Gastrocnemius medialis (tissue), 4 donors: ENCODE measurements at places on chromosomes 5 and 9. TPM values are rescaled to one million over a fixed set of nuclear protein-coding genes. Genes with fewer than 3 reads are reported as not detected.
A peak's percentile ranks its signal among the peaks of the same experiment; 100 is the strongest.

DNA sequence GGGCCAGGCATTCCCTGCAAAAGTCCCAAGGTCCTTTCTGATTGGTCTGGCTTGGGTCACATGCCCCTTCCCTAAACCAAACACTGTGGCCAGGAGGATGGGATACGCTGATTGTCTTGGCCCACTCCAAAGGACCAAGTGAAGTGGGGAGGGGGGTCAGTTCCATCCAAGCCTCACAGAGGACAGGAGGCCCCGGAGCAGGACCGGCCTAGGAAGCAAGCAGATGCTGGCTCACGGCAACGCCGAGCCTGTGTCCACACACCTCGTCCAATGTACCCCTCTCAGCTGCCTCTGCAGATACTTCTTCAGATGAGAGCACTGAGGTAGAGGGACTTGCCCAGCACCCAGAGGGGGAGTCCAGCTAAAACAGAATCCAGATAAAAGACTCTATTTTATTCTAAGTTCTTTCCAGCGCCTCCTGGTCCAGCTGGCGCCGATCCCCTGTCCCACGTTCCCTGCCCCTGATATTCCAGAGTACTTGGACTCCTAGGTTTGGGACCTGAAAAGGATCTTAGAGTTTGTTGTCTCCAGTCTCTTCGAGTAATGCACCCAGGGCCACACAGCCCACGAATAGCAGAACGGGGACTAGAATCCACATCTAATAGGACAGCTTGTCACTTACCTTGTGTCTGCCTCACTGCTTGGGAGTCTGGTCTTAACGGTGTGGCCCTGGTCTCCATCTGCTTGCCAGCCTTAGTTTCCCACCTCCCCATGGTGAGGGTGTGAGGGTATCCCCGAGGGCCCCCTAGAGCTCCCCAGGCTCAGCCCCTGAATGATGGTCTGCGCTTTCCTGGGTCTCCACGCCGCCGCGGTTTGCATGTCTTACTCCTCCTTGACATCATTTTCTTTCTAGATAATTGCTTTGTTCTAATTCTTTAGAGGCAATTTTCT lies 72.4 kb upstream of the UNC5A start:
- H3K4me3 ChIP-seq, result no peak overlapping the region
- H3K36me3 ChIP-seq, result no peaks in the 10 kb centered on the region
- no peak overlapping the region for H3K27ac ChIP-seq

DNA sequence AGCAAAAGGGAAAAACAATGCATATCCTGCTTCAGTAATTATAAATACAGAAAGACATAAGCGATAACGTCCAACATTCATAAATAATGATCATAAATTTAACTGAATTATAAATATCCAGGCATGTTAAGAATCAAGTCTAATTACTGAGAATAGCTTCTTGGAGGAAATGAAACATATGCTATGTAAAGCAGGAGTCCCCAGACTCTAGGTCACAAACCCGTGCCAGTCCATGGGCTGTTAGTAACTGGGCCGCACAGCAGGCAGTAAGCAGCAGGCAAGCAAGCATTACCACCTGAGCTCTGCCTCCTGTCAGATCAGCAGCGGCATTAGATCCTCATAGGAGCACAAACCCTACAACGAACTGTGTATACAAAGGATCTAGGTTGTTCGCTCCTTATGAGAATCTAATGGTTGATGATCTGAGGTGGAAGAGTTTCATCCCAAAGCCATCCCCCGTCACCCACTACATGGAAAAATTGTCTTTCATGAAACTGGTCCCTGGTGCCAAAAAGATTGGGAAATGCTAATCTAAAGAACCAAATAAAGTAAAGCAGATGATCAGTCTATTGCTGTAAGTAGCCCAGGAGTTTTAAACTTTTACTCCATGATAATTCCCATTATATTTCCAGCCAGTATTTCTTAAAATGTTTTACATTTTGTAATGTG lies 50.4 kb downstream of the CERT1 start:
- H3K4me1 ChIP-seq, result peaks cover 22% of the 10 kb centered on the region
- no peak overlapping the region for H3K4me3 ChIP-seq
- DNase-seq, result no peak
- H3K36me3 ChIP-seq, result no peaks in the 10 kb centered on the region
- H3K27ac ChIP-seq, result no peak overlapping the region

Gene PCYOX1L
- 1.1 TPM for total RNA-seq

- no peak overlapping the region for H3K27ac ChIP-seq
- DNase-seq, result no peak
- H3K4me3 ChIP-seq, result no peak overlapping the region
- H3K36me3 ChIP-seq, result no peaks in the 10 kb centered on the region
- H3K4me1 ChIP-seq, result peaks cover 5% of the 10 kb centered on the region
- H3K27me3 ChIP-seq, result no peaks in the 10 kb centered on the region
These were observed 69.6 kb downstream of the CHSY3 start for GRCh38 chr5:129973716-129974426.

Gene SPINK5
- 1.8 TPM for total RNA-seq

Gene C6
- 0.46 TPM for total RNA-seq

- H3K4me3 ChIP-seq, result no peak overlapping the region
- H3K4me1 ChIP-seq, result peaks cover 9% of the 10 kb centered on the region
- no peaks in the 10 kb centered on the region for H3K36me3 ChIP-seq
- H3K27ac ChIP-seq, result no peak overlapping the region
These were observed 18.1 kb upstream of the WWC1 start for GRCh38 chr5:168273056-168273980.

DNA sequence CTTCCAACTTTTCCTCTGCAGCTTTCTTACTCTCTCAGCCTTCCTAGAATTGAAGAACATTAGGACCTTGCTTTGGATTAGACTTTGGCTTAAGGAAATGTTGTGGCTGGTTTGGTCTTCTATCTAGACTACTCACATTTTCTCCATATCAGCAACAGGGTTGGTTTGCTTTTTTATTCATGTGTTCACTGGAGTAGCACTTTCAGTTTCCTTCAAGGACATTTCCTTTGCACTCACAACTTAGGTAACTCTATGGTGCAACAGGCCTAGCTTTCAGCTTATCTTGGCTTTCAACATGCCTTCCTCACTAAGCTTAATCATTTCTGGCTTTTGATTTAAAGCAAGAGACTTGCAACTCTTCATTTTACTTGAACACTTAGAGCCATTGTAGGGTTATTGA lies 153.1 kb downstream of the CCDC192 start:
- H3K36me3 ChIP-seq, result no peaks in the 10 kb centered on the region
- DNase-seq, result no peak
- H3K4me3 ChIP-seq, result no peak overlapping the region
- peaks cover 6% of the 10 kb centered on the region for H3K4me1 ChIP-seq
- no peaks in the 10 kb centered on the region for H3K27me3 ChIP-seq

GRCh38 chr5:152551061-152551460 lies 146.0 kb upstream of the NMUR2 start:
- H3K4me3 ChIP-seq, result no peak overlapping the region
- H3K4me1 ChIP-seq, result no peaks in the 10 kb centered on the region

Gene CCDC152
- 0.13 TPM for total RNA-seq

DNA sequence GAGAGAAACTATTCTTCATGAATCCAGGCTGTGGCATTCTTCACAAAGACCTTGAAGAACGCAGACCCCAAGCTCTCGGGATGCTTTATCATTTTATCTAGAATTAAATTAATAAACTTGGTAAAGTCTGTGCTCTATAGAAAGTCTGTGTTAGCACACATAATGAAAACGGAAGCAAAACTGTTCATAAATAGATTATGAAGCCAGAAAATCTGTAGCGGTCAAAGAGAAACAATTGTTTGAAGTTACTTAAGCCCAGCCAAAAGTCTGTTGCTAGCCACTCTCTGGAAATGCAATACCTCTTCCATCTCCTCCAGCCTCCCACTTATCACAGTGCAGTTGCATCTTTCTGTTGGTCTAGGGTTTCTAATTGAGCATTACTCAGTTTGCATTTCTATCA lies 375.9 kb downstream of the KIF4B start:
- no peaks in the 10 kb centered on the region for H3K4me1 ChIP-seq
- H3K36me3 ChIP-seq, result no peaks in the 10 kb centered on the region
- no peak for DNase-seq
- no peak overlapping the region for H3K27ac ChIP-seq
- no peak overlapping the region for H3K4me3 ChIP-seq

- no peak for DNase-seq
- no peak overlapping the region for H3K27ac ChIP-seq
- no peaks in the 10 kb centered on the region for H3K27me3 ChIP-seq
These were observed 140.8 kb downstream of the COL23A1 start for GRCh38 chr5:178449163-178450070.

- H3K4me3 ChIP-seq, result peak overlapping the region; percentile 96
- no peaks in the 10 kb centered on the region for H3K27me3 ChIP-seq
- DNase-seq, result peak; percentile 52
- peaks cover 20% of the 10 kb centered on the region for H3K36me3 ChIP-seq
These were observed 875 bp downstream of the TPM2 start for GRCh38 chr9:35688558-35689541.

- H3K36me3 ChIP-seq, result no peaks in the 10 kb centered on the region
- no peak overlapping the region for H3K27ac ChIP-seq
These were observed 16.7 kb downstream of the TCF7 start for GRCh38 chr5:134131165-134131564.

Gene ISL1
- not detected for total RNA-seq

Gene PRUNE2
- total RNA-seq, result 1.6 TPM

DNA sequence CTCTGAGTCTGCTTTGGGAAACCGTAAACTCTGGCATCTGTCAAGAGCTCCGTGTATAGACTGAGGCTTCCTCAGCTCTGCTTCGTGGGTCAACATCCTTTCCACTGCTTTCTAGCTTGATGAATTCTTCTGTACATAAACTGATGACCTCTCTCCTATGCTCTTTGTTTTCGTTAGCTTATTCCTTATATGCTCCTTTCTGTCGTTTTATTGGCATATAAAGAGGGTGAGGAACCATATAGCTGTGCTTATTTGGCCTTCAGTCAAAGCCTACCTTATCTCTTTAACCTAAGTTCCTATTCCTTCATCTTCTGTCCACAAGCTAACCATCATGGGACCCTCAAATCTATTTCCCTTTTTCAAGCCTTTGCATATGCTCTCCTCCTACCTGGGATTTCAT lies 39.4 kb upstream of the CARTPT start:
- DNase-seq, result no peak
- no peaks in the 10 kb centered on the region for H3K27me3 ChIP-seq
- H3K4me1 ChIP-seq, result no peaks in the 10 kb centered on the region
- H3K36me3 ChIP-seq, result no peaks in the 10 kb centered on the region
- no peak overlapping the region for H3K4me3 ChIP-seq

- no peak for DNase-seq
- no peaks in the 10 kb centered on the region for H3K27me3 ChIP-seq
These were observed 63.7 kb downstream of the MLLT3 start for GRCh38 chr9:20558566-20559016.

Gene DAPK1
- 3.7 TPM for total RNA-seq

DNA sequence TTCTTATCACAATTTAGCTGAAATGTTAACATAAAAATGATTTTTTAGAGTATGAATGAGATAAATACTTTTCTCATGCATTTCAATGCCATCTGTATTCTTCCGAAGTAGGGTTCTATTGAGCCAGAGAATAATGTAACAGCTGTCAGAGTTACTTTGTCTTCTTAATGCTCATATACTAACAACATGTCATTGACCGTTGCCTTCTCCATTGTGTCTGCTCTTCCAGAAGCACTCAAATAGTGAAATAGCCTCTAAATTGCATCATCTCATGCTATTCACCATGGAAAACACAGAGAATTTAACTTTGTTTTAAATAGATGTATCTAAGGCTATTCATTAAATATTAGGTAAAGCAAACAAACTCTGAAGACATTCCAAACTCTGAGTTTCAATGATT lies 1875.9 kb upstream of the CDH9 start:
- H3K27ac ChIP-seq, result no peak overlapping the region
- H3K36me3 ChIP-seq, result no peaks in the 10 kb centered on the region
- no peak overlapping the region for H3K4me3 ChIP-seq
- DNase-seq, result no peak
- H3K4me1 ChIP-seq, result no peaks in the 10 kb centered on the region

DNA sequence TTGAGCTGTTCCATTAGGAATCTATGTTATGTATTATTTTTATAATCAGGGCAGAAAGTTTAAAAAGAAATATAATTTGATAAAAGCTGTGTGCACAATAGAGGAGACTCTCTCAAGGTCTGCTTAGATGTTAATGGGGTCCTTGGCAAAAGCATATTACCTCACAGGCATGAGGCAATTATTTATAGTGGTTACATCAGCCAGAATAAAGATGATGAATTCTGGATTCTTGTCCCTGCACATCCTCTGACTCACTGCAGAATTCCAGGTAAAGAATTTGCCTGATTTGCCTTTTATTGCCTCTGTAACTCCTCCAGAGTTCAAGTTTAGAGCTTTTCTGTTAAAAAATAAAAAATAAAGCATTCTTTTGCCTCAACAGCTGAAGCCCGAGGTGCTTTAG lies 253.6 kb downstream of the MAST4 start:
- H3K27ac ChIP-seq, result no peak overlapping the region
- no peaks in the 10 kb centered on the region for H3K36me3 ChIP-seq
- H3K4me3 ChIP-seq, result no peak overlapping the region
- no peak for DNase-seq
- H3K4me1 ChIP-seq, result no peaks in the 10 kb centered on the region

GRCh38 chr5:167840527-167841130 lies 450.8 kb upstream of the WWC1 start:
- no peaks in the 10 kb centered on the region for H3K4me1 ChIP-seq
- no peak for DNase-seq
- no peaks in the 10 kb centered on the region for H3K36me3 ChIP-seq
- H3K27me3 ChIP-seq, result no peaks in the 10 kb centered on the region
- no peak overlapping the region for H3K4me3 ChIP-seq

- no peak overlapping the region for H3K27ac ChIP-seq
- no peak overlapping the region for H3K4me3 ChIP-seq
- no peaks in the 10 kb centered on the region for H3K4me1 ChIP-seq
- no peak for DNase-seq
- H3K27me3 ChIP-seq, result no peaks in the 10 kb centered on the region
These were observed 130.9 kb downstream of the DOCK2 start for GRCh38 chr5:169767938-169768337.
